ENCODE measurements at places on chromosomes 3 and 15. TPM values are rescaled to one million over a fixed set of nuclear protein-coding genes. Genes with fewer than 3 reads are reported as not detected.

TMEM212 gene
- not detected for total RNA-seq

SPINT1 gene
- total RNA-seq, result 0.63 TPM

CTDSPL2 gene
- total RNA-seq, result 60.1 TPM

SV2B gene
- total RNA-seq, result 0.10 TPM

CACNA1D gene
- not detected for total RNA-seq

CCDC39 gene
- 0.03 TPM for total RNA-seq

FLNB gene
- total RNA-seq, result 126 TPM

GOLGA6B gene
- 0.18 TPM for total RNA-seq

EIF1B gene
- 25.7 TPM for total RNA-seq

SERINC4 gene
- total RNA-seq, result 0.13 TPM

HIGD2B gene
- not detected for total RNA-seq

LIPC gene
- not detected for total RNA-seq

COL8A1 gene
- total RNA-seq, result 5.3 TPM

CEP70 gene
- total RNA-seq, result 13.6 TPM

ECT2 gene
- 114 TPM for total RNA-seq

LDHAL6B gene
- not detected for total RNA-seq

CX3CR1 gene
- total RNA-seq, result not detected

ONECUT1 gene
- total RNA-seq, result not detected

TMEM207 gene
- total RNA-seq, result not detected

GATA2 gene
- total RNA-seq, result 1.6 TPM
